Activated T-helper 1 cell treated with anti-CD3 and anti-CD28 coated beads, Interleukin-2, amount 50 U/mL, for 16 hours (primary cell): ENCODE measurements at places on chromosomes 13 and 19.

DNA sequence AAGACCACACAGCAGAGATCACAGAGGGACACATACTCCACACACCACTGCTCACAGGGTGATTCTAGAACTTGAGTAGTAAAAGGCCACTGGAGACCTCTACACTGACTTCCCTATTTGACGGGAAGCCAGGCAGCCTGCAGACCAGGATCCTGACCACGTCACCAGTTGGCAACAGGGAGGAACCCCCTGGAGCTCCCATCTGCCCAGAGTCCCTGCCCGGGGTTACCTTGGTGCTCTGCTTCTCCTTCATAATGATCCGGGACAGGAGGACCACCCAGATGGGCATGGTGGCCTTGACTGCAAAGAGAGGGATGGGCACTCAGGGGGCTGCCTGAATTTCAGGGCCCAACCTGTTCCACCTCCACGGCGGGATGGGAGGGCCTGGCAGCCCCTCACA is 932 bp downstream of the SLC35E1 start:
- no peak for DNase-seq

DNA sequence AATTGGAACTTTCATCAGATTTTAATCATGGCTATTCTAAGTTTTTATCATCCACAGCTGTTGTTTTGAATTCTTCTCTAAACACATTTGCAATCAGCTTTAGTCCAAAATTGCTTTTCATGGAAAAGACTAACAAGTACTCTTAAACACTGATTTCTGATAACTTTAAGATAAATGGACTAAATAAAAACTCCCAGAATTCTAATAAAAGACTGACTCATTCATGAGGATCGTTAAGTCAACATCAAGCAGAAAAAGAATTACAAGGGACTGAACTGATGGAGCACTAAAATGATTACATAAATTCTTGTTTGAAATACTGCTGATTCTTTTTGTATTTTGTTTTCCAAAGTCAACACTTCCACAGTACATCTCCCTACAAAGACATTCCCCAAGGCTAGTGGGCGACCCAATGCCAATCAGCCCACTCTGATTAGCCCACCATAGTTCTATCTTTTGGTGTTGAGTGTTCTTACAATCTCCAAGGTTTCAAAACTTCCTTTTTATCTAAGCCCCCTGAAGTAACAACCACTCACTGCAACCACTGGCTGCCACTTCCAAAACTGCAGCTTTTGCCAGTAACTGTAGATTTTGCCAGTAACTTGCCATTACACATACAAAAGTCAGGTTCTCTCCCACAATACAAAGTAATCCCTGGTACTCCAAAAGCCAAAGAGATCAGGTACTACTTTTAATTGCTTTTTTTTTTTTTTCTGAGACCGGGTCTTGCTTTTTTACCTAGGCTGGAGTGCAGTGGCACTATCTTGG is 14.0 kb upstream of the NAA16 start:
- DNase-seq, result no peak

- no peak for DNase-seq
These were observed 3.9 kb downstream of the PLK5 start for GRCh38 chr19:1527650-1528309.

DNA sequence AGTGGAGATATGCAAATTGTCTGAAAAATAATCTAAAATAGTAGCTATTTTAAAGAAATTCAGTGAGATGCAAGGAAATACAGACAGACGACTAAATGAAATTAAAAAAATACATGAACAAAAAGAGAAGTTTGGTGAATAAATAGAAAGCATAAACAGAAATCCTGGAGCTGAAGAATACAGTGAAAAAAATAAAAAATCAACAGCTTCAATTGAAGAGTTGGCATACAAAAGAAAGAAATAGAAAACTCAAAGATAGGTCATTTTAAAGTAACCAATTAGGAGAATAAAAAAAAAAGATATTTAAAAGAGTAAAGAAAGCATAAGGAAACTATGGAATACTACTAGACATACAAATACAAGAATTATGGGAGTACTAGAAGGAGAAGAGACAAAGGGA is 2191.5 kb upstream of the PCDH20 start:
- no peak for DNase-seq

GRCh38 chr19:42203700-42204099 is 13.8 kb downstream of the DEDD2 start:
- DNase-seq, result no peak

DNA sequence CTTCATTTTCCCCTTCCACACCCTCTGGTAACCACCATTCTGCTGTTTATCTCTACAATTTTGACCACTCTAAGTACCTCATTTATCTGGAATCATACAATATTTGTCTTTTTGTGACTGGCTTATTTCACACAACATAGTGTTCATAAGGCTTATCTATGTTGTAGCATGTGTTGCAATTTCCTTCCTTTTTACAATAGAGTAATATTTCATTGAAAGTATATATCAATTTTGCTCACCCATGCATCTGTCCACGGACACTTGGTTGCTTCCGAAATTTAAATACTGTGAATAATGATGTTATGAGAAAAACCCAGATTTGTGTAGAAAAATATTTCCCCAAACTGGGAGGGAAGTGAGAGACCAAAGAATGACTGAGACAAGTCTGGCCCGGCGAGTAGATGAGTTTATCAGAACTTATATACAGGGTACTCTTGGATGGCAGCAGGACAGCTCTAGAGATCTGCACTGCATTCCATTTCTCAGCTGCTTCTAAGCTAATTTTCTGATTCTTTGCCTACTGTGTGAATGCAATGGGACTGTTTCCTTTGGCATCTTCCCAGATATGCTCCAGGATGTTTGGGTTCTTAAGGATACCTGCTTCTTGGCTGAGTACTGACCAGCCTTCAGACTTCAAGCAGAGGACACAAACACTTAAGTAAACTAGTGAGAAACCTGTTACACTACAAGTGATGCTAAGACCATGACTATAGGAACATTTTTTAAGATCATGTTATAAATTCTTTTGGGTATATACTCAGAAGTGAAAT is 834.0 kb upstream of the PCDH9 start:
- no peak for DNase-seq

DNA sequence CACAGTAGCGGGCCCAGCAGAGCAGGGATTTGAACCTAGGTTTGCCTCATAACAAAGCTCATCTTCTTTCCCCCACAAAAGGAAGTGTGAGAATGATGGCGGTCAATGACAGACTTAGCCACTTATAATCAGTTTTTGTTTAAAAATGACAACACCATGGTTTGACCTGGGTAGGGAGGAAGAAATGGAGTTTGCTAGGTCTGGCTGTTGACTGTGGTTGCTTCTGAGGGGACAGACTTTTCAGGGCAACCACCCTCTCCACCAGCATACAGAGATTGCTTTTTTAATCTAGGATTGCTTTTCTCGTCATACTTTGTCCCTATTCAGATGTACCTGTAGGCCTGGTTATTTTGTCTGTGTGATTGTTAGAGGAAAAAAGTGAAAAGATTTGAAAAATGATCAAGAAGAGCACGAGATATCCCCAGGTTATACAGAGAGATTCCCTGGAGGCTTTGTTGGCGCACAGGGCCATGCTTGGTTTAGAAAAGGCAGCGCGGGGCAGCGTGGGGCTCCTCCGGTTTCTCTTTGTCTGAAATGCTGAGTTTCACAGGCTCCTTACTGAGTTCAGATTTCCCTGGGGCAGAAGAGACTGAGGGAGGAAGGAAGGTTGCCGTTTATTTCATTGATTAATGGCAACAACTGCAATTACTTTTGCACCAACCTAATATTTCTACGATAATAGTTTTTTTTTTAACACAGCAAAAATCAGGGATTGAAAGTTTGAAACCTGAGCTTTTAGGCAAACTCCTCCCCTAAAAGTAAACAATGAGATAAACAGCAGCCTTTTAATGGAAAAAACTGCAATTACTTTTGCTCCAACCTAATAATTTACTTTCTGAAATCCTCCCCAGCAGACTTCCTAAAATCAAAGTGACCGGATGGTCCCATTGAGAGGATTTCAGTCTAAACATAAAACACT is 97.0 kb upstream of the RNF113B start:
- DNase-seq, result no peak

GRCh38 chr13:44272692-44273091 is 100.9 kb upstream of the SERP2 start:
- no peak for DNase-seq

DNA sequence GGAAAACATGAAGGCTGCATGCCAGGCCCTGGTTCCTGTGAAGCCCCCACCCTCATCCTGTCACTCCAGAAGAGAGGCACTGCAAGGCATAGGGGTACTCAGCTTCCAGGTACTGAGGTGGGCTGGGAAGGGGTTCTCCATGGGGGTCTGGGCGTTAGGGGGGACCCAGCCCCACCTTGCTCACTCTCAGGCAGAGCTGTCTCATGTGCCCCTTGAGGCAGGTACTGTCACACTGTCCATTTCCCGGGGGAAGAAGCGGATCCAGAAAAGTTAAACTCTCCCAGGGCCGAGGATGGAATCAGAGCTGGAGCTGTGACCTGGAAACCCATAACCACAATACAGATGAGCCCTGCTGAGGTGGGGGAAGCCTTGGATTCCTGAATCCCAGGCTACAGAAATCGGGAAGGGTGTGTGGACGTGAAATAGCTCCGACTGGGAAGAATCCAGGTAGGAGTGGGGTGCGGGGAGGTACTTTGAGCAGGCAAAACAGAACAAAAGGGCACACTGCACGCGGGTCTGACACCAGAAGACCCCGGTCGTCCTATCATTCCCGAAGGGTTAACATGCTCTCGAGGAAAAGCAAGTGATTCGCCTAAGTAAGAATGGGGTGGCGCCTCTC is 540 bp upstream of the USE1 start:
- DNase-seq, result no peak

- no peak for DNase-seq
These were observed 273.4 kb downstream of the DCLK1 start for GRCh38 chr13:35857769-35858168.

GRCh38 chr19:45173816-45174215 is 4.2 kb downstream of the TRAPPC6A start:
- no peak for DNase-seq

DNA sequence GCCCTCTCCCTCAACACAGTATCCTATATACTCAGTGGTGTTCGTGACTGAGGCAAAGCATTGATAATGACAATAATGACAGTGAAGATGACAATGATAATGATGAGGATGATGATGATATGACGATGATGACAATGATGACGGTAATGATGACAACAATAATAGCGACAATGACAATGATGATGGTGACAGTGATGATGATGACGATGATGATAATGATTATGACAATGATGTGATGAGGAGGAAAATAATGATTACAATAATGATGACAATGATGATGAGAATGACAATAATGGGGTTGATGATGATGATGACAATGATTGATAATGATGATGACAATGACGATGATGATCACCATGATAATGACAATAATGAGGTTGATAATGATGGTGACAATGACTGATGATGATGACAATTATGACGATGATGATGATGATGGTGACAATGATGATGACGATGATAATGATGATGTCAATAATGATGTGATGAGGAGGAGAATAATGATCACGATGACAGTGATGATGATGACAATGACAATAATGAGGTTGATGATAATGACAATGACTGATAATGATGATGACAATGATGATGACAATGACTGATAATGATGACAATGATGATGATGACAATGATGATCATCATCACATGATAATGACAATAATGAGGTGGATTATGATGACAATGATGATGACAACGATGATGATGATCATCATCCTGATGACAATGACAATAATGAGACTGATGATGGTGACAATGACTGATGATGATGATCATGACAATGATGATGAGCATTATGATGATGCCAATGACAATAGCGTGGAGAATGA is 16.7 kb downstream of the ELSPBP1 start:
- DNase-seq, result no peak

GRCh38 chr19:45800070-45800553 is 7.5 kb upstream of the DMWD start:
- no peak for DNase-seq

DNA sequence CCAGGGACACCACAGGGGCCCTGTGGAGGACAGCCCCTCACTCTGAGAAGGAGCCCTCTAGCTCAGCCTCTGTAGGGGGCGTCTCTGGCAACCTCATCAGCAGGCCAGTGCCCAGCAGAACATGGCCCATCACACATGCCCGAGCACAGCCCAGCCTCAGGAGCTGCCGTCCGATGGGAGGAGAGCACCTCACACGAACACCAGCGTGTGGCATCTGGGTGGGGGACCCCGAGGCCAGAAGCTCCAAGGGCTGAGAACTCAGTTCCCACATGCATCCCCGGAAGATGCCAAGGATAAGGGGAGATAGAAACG is 11.3 kb downstream of the SH3GL1 start:
- DNase-seq, result no peak

- DNase-seq, result no peak
These were observed 18.8 kb downstream of the TYK2 start for GRCh38 chr19:10361569-10362011.

DNA sequence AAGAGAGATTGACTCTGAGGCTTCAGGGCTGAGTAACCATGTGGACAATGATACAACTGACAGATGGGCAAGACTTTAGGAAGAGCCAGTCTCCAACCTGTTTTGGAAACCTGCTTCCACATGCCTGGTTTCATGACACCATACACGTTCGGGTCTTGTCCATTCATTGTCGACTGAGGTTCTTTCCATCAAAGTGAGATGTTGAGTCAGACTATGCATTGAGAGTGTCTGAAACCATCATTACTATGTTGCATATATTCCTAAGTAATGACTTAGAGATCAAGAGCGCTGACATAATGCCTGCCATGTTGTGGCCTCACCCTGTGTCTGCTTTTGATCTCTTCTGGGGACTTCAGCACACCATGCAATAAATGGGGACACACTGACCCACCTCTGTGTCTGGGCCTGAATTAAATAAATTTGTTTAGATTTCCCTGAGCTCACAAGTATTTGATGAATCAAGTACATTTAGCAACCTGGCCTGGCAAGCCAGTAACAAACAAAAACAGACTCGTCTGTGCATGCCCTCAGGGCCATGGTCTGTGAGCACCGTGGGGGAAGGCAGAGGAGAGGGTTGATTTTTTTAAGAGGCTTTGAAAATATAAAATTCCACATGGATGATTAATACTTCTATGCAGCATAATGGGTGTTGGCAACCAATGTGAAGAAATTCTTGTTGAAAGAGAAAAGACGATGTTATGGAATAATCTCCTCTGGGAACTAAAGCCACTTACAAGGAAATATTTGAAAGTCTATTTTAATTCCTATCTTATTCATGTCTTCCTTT is 49.9 kb upstream of the UBAC2 start:
- DNase-seq, result no peak

DNA sequence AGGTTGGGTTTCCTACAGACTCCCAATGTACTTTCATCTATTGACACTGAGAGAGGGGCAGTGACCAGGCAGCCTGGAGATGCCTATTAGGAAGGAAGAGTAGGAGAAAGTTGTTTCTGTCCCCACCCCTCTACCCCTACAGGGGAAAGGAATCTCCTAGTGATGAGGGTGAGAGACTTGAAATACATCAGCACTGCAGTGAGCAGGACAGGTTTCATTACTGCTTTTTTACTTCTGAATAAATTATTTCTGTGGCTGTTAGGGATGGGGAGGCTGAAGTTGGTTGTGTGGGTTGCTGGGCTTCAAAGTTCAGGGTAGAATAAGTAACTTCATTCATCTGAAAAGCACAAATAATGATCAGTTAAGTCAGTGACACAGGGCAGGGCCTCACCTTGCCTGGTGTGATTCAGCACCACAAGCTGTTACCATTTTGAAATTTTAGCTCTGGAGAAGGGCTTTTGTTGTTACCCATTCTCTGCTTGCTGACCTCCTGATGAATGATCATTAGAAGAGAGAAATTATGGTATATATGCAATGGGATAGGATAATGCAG is 19.3 kb downstream of the CEACAM1 start:
- DNase-seq, result no peak
